ENCODE measurements at places on chromosomes 1 and 21.

- DNase-seq: no peak
Measured at GRCh38 chr21:41764558-41765419, 2.1 kb downstream of the RIPK4 start.

- DNase-seq: peak; percentile 97
Measured at GRCh38 chr1:53681977-53682685, 56.8 kb downstream of the GLIS1 start.

- peak; percentile 86 for DNase-seq
Measured at GRCh38 chr1:109112652-109113285, 1.1 kb upstream of the ELAPOR1 start.

DNA sequence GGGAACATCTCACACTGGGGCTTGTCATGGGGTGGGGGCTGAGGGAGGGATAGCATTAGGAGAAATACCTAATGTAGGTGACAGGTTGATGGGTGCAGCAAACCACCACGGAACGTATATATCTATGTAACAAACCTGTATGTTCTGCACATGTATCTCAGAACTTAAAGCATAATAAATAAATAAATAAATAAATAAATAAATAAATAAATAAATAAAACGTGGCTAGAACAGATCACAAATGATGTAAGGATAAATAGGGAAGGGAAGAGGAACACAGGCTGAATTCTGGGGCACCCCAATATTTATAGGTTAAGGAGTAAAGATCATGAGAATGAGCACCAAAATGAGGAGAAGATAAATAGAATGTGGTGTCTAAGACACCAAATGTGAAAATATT, 592.2 kb downstream of the AMY1C start:
- no peak for DNase-seq

DNA sequence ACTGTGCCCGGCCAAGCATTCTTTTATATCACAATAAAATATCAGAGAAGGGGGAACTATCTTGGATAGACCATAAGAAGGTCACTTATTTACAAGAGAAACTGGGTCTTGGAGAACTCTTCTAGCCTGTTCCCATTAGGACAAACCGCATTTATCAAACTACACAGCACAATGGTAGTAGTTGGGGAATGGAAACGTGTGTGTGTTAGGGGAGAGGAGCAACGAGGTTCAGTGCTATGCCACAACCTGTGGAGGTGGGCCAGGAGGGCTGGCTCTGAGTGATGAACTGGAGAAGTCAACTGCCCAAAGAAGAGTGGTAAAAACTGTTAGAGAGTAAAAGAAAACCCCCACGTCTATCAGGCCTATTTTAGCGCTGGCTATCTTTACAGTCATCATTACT, 1.6 kb downstream of the DONSON start:
- DNase-seq: no peak

DNA sequence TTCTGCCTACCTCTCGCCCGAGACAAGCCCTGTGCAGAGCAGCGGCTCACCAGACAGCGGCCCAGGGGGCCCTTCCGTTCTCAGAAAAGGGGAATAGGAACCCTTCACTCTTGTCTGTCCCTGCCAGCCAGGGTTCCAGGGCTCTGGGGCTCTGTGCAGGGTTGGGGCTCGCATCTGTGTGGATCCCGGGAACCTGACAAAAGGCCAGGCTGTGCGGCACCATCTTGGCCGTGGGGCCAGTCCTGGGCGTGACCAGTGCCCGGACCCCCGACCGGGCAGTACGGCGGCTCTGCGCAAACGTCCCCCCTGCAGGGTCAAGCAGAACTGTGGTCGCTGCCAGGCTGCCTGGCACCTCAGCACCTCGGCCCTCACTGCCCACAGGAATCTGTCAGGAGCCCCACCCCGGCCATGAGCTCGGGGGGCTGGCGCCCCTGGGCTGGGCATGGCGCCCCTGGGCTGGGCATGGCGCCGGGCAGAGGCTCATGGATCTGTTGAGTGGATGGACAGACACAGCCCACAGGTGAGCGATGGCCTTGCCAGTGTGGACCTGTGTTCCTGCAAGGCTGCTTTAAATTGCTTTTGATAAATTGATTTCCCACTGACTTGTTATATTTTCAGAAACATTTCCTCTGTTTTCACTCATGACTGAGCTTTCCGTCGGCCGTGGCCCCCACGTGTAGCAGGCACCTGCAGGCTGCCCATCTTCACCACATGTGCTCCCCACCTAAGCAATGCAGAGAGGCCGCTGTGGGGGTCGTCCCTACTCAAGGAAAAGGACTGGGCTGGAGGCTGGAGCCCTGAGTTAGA, 59.0 kb downstream of the SLX9 start:
- DNase-seq: no peak

- no peak for DNase-seq
Measured at GRCh38 chr21:26105819-26106218, 64.8 kb downstream of the APP start.

GRCh38 chr21:31326522-31327242, 17.4 kb downstream of the TIAM1 start:
- peak; percentile 32 for DNase-seq

GRCh38 chr21:41762753-41763152, 4.1 kb downstream of the RIPK4 start:
- DNase-seq: no peak

DNA sequence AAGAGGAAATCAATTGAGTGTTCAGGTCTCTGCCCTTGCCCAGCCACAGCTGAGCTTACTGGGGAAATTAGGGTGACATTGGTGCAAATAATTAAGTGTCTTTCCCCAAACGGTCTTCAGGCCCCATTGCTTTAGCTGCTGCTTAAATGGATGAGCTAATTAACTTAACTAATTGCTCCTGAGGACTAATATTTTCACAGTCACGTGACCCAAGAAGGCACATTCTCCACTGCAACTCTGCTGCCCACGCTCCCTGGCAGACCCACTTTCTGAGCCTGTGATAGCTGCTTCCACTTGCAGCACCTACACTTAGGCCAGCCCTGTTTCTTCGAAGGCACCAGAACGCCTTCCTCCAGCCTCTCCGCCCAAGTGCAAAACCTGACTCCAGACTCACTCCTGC, 56.2 kb downstream of the SYT2 start:
- DNase-seq: no peak

Data from NCI-H1694 treated with DMSO at 0.1 percent for 48 hours (cell line).